ENCODE measurements at places on chromosomes 2 and 18. TPM values are rescaled to one million over a fixed set of nuclear protein-coding genes. Genes with fewer than 3 reads are reported as not detected.

Gene PPP1R1C
- not detected for total RNA-seq

Gene IL36A
- total RNA-seq: not detected

Gene SLC9A4
- not detected for total RNA-seq

Gene NEU2
- not detected for total RNA-seq

Gene FAM228A
- not detected for total RNA-seq

Gene NAPG
- total RNA-seq: 27.5 TPM

Gene CYP27A1
- 0.14 TPM for total RNA-seq

Gene CAPN13
- not detected for total RNA-seq

Gene FZD7
- 0.65 TPM for total RNA-seq

Gene PLGLB2
- 0.32 TPM for total RNA-seq

Gene LYG1
- total RNA-seq: 0.54 TPM

Gene FAM117B
- total RNA-seq: 19.4 TPM

Gene TUBA4B
- not detected for total RNA-seq

Gene STK11IP
- 27.5 TPM for total RNA-seq

Gene DYSF
- total RNA-seq: 3.5 TPM

Gene IL18RAP
- 6.0 TPM for total RNA-seq
